Activated CD8-positive, alpha-beta memory T cell treated with anti-CD3 and anti-CD28 coated beads for 48 hours (primary cell): ENCODE measurements at places on chromosomes 16 and 17.

DNA sequence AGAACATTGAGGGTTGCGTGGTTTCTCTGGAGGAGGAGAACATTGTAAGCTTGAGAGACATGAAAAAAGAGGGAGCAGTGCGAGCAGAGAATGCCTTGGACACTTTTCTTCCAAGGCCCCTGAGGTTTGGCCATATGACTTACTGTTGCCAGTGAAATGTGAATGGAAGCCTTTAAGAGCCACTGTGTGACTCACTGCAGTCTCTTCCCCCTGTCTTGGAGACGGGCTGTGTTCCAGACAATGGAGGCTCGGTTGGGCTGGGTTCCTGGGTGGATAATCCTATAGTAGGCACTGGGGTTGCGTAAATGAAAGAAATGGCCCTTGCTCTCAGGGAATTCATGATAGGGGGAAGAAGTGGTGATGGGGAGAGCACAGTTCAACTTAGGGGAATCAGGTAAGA is 75.5 kb downstream of the SHISA9 start:
- DNase-seq: no peak

DNA sequence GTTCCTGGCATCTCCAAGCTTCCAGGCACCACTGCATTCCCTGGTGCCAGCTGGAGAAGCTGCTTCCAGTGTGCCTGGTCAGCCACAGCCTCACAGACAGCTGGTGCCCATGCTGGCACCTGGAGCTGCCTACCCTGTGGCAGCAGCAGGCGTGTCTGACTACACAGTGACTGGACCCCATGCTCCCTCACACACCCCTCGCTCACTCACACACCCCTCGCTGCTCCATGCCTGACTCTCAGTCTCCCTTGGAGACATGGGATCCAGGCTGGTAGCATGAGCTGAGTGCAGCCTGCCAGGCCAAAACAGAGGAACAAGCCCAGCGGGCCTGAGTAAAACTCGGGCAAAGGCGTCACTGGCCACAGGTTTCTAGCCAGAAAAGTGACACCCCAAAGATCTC is 59.1 kb upstream of the SMIM36 start:
- no peak for DNase-seq

DNA sequence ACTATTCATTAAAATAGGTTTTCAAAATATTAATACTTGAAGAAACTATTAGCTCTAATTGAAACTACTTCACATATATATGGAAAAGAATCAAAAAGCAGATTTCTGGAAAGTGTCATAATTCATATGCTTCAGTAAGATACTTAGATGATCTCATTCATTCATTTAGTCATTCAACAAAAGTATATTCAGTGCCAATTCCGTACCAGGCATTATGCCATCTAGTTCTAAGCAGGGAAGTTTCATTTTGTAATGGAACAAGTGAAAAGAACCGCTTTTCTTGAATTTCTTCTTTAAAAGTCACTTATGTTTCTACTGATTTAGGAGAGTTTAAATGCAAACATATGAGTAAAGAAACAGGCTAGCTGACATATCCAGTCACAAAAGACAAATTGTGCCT is 118.3 kb upstream of the FAM20A start:
- no peak for DNase-seq

DNA sequence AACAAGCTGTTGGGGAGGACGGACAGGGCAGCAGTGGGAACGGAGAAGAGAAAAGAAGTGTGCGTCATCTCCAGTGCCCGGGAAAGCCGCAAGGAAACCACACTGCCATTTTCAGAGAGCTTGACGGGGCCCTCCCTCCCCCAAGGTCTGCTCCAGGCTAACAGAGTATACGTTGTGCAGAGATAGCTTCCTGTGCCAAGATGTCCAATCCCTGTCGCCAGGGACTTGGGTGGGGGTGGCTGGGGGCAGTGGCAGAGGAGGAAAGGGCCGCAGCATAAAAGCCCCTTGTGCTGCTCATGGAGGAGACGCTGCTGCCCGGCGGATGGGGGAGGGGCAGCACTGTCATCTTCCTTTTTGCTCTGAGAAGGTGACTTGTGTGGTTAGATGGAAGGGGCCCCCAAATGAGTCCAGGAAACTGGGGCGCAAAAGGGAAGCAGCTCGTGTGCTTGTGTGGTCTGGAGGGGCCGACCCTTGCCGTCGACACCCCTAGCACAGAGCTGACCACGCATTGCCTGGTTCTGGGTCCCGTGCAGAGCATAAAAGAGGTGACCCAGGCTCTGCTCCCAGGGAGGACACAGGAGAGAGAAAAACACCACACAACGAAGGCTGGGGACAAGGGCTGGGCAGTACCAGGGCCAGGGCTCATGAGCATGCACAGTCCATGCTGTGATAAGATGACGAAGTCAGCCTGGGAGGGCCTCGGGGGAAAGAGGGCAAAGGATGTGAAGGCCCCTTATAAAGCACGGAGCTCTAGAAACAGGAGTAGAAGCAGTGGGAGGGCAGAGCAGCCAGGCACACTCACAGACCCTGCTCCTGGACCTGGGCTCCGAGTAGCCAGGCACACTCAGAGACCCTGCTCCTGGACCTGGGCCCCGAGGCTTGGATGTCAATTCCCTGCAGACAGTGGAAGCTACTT is 372.7 kb downstream of the SLC39A11 start:
- peak; percentile 23 for DNase-seq

GRCh38 chr17:2174468-2175293 is 119.8 kb downstream of the HIC1 start:
- no peak for DNase-seq

- DNase-seq: no peak
These were observed 3.1 kb downstream of the CTRB2 start for GRCh38 chr16:75203667-75204409.

- no peak for DNase-seq
These were observed 13.9 kb upstream of the KIFC3 start for GRCh38 chr16:57815987-57816745.

DNA sequence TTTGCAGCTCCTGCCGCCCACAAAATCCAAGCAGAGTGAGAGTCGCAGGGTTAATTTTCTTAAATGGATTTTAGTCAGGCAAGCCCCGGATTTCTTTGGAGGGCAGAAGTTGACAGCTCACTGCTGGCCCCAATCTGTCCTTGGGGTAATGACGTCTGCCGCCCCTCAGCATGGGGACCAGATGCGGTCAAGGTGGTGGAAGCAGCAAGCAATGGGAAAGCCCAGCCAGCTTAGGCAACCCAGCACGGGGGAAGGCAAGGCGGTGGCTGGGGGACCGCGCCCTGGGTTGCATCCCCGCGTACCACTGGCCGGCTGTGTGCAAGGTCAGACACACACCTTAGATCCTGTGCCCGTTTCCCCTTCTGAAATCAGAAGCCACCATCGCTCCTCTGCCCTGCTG is 321.7 kb downstream of the C16orf95 start:
- DNase-seq: no peak

GRCh38 chr17:17919169-17920107 is 52.8 kb downstream of the TOM1L2 start:
- DNase-seq: peak; percentile 26

- DNase-seq: no peak
These were observed 17.1 kb downstream of the SPIRE2 start for GRCh38 chr16:89845417-89845816.

DNA sequence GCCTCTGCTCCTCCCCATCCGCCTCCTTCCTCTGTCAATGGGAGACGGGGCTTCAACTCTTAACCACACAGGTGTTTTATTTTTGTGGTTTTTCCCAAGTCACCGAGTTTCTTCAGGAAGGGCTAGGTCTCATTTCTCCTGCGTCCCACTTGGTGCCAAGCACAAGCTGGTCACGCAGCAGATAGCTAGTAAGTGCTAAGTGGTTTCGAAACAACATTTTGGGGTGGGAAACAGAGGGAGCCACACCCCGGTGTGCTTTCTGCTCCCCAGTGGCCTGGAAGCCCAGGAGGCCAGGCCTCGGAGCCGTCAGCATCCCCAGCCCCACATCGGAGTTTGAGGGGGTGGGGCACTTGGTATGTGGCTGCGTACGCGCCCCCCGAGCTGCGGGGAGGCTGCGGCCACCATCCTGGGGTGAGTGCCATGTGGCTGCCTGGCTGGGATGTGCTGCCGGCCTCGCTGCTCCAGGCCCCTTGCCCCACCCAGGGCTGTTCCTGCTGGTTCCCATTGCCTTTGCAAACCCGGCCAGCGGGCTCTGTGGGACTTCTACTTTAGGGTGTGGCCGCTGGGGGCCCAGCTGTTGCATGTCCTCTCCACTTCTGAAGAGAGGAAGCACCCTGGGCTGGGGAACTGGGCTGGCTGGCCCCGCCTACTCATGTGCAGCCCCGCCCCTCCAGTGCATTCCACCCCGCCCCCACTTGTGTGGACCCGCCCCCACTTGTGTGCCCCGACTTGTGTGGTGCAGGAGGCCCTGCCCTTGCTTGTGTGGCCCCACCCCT is 55.6 kb downstream of the BAIAP2 start:
- no peak for DNase-seq

DNA sequence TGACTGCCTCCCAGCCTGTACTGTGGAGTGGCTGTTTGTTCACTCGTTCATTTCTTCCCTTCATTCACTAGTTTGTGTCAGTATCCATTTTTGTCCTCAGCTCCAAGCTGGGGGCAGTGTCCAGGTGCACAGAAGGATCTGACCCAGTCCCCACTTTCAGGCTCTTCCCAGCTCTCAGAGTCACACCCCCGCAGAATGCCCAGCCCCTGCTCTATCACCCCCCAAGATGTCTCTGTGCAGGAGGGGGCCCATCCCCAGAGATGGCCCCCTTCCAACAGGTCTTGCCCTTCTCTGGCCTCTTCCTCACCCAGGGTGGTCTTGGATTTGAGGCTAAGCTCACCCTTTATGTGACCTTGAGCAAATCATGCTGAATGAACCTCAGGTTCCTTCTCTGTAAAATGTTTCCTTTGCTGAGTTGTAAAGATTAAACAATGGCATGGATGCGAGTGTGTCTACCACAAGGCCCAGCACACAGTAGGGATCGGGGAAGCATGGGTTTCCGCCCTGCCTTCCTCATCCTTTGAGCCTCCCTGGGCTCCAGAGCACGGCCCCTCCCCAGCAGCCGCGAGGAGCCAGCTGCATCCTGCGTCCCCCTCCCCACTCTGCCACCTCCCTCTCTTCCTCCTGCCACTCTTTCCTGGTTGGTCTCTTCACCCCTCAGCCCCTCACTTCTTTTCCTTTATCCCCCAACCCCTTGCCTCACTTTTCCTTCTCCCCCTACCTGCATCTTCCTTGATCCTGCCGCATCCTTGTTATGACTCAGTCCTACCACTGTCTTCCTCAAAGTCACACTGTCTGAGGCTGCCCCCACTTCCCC is 2.8 kb downstream of the FBXL19 start:
- no peak for DNase-seq

- DNase-seq: no peak
These were observed 15.7 kb downstream of the CRLF3 start for GRCh38 chr17:30808785-30809286.

- DNase-seq: no peak
These were observed 5.7 kb upstream of the BANP start for GRCh38 chr16:87945351-87946042.

- no peak for DNase-seq
These were observed 16.5 kb upstream of the ADGRG3 start for GRCh38 chr16:57651344-57652333.

GRCh38 chr17:9906616-9907015 is 1.5 kb upstream of the RCVRN start:
- DNase-seq: no peak

DNA sequence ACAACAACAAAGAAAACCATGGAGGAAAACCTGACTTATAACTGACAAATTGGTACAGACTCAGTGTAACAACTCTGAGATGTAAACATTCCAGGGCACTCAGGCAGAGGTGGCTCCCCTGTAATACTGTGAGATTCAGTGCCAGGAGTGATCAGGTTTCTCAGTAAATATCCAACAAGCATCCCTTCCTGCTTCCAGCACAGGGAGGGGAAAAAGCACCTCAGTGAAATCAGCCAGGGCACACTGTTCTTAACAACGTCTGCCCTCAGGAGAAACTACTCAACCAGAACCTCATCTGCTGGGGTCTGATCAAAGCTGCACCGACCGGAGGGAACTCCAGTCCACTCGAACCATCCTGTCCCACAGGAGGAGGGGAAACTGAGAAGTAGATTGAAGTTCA is 52.3 kb downstream of the AMFR start:
- DNase-seq: no peak
